Activated CD8-positive, alpha-beta memory T cell treated with anti-CD3 and anti-CD28 coated beads for 4 hours (primary cell): ENCODE measurements at places on chromosomes 3 and 15.

GRCh38 chr3:10867384-10867783, 51.4 kb downstream of the SLC6A11 start:
- no peak for DNase-seq

- no peak for DNase-seq
Measured at GRCh38 chr3:128252083-128252482, 98.8 kb downstream of the EEFSEC start.

- no peak for DNase-seq
Measured at GRCh38 chr3:174218016-174218415, 641.1 kb upstream of the NAALADL2 start.

GRCh38 chr3:146247911-146248310, 3.0 kb downstream of the PLSCR4 start:
- no peak for DNase-seq

- DNase-seq = no peak
Measured at GRCh38 chr3:12395349-12396012, 88.8 kb upstream of the TSEN2 start.

DNA sequence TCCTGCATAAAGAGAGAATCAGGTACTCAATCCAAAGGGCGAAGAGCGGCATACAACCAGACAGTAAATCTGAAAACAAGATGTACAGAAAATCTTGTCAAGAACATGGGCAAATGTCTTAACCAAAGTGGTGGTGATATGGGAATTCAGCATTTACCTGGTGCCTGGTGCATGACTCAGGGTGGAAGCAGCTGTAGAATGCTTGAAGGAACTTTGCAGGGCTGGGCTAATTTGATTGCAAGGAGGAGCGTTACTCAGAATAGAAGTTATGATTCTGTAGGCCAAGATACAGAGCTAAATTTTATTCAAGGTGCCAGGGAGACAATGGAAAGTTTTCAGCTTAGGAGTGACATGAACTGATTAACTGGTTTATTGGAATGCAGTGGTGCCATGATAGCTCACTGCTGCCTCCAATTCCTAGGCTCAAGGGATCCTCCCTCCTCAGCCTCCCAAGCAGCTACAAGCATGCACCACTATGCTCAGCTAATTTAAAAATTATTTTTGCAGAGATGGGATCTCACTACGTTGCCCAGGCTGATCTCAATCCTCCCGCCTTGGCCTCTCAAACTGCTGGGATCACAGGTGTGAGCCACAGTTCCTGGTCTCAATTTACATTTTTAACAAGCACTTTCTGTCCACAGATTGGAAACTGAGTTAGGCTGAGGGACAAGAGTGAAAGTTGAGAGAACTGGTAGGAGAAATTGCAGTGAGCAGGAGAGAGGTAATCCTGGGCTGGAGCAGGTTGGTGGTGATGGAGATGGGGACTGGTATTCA, 91.5 kb upstream of the TBC1D5 start:
- DNase-seq = no peak

DNA sequence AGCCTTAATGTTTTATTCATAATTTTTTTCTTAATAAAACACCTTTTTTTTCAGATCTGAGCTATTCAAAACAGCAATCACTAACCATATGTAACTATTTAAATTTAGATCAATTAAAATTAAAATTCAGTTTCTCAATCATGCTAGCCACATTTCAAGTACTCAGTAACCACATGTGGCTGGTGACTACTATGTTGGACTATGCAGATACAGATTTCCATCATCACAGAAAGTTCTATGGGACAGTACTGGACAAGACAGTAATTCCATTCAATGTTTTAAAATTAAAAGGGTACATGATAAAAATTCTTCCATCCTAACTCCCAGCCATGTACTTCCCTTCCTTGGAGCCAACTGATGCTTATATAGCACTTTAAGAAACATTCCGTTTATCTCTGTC, 119.3 kb downstream of the GLDN start:
- DNase-seq = no peak

GRCh38 chr3:46312991-46313390, 40.9 kb upstream of the CCR2 start:
- no peak for DNase-seq

DNA sequence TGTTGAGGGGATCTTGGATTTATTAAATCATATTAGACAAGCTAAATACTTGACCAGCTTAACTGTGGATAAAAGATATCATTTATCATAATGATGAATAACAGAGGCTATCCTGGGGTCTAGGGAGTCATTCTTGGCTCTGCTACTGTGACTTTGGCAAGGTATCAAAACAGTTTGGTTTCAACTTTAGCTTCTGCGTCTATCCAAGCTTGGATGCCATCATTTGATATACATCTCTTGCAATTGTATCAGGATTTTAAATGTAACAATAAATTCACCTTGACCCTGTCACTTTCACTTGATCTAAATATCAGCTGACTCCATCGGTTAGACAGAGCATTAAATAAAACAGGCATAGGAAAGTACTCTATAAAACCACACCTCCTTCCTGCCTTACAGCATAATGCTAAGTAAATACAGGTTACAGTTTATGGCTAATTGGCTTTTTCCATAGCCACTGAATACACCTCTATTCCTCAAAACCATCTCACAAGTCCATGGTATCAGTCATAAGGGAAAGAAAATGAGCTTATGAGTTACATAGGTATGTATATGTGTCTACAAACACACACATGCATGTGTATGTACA, 262.9 kb downstream of the CTNNB1 start:
- DNase-seq = no peak

- no peak for DNase-seq
Measured at GRCh38 chr3:40971191-40972168, 227.8 kb upstream of the CTNNB1 start.

DNA sequence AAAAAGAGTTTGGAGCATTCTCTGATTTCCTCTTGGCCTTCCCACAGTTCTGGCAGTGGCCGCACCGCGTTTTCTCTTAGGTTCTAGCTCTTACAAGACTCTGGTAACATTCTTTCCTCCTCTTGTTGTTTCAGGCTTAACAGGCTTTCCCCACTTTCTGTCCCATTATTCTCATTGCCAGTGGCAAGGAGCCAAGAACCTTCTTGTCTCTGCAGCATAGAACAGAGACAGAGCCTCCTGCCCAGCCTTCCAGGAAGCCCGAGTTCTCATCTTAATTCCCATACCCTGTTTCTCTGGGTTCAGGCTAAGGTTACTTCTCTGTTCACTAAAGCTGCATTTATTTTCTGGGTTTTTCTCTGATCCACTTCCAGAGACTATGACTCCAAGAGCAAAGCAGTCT, 61.1 kb downstream of the DUT start:
- no peak for DNase-seq

DNA sequence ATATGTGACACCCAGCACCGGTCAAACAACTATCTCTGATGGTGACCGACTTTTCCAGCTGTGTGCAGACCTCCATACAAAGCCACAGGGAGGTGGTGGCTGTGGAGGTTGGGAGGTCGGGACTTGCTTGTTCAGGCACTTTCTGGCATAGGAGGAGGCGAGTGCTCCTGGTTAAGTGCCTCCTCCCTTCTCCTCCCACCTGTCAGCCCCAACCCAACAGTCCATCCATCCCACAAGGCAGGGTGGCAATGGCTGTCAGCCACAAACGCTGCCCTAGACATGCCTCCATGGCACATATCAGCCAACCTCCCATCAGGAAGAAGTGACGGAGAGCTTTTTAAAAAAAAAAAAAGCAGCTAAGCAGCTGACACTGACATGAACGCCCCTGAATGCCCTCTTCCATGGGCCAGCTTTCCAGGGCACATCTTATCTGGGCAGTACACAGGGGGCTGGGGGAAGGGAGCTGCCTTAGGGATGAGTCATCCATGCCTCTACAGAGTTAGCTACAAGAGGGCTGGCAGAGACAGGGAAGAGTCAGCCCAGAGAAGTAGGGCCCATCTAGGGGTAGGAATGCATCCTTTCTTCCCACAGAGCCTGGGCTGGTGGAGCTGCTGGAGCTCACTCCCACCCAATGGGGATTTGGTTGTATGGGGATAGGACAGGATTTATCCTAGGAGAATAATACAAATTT, 41.2 kb downstream of the CCDC12 start:
- no peak for DNase-seq

GRCh38 chr15:88181613-88182012, 74.9 kb downstream of the NTRK3 start:
- no peak for DNase-seq

GRCh38 chr3:176513604-176514003, 683.7 kb downstream of the TBL1XR1 start:
- DNase-seq = no peak

- no peak for DNase-seq
Measured at GRCh38 chr3:129277829-129278271, 820 bp upstream of the HMCES start.

DNA sequence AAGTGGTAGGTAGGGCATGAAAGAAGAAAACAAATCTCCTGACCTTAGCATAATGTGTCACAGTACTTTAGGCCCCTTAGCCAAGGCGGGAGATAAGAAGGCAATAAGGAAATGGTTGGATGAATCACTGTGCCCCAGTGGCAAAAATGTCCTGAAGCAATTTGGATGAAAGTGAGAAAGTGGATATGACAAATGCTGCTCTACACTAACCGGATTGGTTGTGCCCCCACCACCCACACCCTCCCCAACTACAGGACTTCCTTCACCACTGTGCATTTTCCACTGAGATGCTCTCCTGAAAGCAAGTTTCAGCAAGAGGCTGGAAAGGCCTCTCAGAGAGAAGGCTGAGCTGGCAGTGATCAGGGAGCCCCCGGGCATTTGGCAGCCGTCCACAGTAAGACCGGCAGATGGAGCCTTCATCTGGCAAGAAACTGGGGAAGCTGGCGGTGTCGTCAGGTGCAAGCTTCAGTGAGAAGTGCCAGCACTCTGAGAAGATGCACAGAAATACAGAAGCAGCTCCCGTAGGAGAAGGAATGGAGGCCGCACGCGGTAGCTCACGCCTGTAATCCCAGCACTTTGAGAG, 63.8 kb downstream of the ATP1B3 start:
- no peak for DNase-seq

DNA sequence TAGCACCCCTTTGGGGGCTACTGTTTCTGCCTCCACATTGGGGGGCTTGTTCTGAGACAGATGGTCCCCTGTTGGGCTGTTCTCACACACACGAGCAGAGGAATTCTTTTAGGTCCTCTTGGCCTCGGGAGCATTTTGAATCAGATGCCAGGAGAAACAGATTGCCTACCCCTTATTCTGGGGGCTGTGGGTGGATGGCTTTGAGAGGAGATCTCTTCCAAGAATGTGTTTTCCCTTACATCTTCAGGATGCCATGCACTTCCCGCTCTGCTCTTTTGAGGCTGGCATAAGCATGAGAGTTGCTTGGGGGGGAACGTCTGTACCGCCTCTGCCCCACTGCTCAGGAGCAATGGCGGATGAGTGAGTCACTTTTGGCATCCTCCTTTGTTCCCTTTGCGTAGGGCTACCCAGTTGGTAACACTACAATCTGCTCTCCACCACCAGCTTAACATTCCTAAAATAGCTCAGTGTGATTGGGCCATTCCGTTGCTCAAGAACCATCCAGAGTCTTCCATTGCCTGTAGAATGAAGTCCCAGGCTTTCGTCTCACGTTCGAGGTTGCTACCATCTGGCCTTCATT, 154.4 kb downstream of the RPLP1 start:
- DNase-seq = no peak

DNA sequence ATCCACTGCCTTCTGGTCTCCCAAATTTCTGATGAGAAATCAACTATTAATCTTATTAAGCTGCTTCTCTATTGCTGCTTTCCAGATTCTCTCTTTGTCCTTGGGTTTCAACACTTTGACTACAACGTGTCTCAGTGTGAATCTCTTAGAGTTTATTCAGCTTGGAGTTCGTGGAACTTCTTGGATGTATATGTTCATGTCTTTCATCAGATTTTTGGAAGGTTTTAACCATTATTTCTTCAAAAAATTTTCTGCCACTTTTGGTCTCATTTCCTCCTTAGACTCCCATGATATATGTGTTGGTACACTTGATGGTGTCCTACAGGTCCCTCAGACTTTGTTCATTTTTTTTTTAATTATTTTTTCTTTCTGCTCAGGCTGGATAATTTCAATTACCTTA, 36.0 kb downstream of the TICRR start:
- DNase-seq = no peak

DNA sequence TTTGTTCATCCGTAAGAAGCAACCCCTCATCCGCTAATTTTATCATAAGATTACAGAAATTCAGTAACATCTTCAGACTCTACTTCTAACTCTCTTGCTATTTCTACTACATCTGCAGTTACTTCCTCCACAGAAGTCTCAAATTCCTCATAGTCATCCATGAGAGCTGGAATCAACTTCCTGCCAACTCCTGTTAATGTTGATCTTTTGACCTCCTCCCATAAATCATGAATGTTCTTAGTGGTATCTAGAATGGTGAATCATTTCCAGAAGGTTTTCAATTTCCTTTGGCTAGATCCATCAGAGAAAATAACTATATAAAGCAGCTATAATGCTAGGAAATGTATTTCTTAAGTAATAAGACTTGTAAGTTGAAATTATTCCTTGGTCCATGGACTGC, 115.1 kb downstream of the TAFA4 start:
- no peak for DNase-seq

- DNase-seq = no peak
Measured at GRCh38 chr3:165459924-165460835, 264.0 kb upstream of the SLITRK3 start.
